ENCODE measurements at places on chromosomes 16 and 17. TPM values are rescaled to one million over a fixed set of nuclear protein-coding genes. Genes with fewer than 3 reads are reported as not detected.

Gene ATF7IP2
- total RNA-seq = 133 TPM

Gene SLC35G6
- not detected for total RNA-seq

Gene PRAC2
- total RNA-seq = not detected

Gene CARD14
- total RNA-seq = under 0.01 TPM

Gene ST6GALNAC1
- total RNA-seq = 4.0 TPM

Gene MYL11
- 2.1 TPM for total RNA-seq

Gene CCL7
- total RNA-seq = 3.1 TPM

Gene PHOSPHO1
- 0.21 TPM for total RNA-seq

Gene NLK
- 17.1 TPM for total RNA-seq

Gene SLC2A4
- not detected for total RNA-seq

Gene CCL8
- not detected for total RNA-seq

Gene TNFSF13
- total RNA-seq = 44.9 TPM

Gene HS3ST3B1
- total RNA-seq = 10.4 TPM

Gene P2RX1
- total RNA-seq = 31.6 TPM

Gene HASPIN
- total RNA-seq = 0.52 TPM
